Suppressor macrophage treated with lipopolysaccharide for 4 hours (primary cell): ENCODE measurements at places on chromosomes 12 and 14.

DNA sequence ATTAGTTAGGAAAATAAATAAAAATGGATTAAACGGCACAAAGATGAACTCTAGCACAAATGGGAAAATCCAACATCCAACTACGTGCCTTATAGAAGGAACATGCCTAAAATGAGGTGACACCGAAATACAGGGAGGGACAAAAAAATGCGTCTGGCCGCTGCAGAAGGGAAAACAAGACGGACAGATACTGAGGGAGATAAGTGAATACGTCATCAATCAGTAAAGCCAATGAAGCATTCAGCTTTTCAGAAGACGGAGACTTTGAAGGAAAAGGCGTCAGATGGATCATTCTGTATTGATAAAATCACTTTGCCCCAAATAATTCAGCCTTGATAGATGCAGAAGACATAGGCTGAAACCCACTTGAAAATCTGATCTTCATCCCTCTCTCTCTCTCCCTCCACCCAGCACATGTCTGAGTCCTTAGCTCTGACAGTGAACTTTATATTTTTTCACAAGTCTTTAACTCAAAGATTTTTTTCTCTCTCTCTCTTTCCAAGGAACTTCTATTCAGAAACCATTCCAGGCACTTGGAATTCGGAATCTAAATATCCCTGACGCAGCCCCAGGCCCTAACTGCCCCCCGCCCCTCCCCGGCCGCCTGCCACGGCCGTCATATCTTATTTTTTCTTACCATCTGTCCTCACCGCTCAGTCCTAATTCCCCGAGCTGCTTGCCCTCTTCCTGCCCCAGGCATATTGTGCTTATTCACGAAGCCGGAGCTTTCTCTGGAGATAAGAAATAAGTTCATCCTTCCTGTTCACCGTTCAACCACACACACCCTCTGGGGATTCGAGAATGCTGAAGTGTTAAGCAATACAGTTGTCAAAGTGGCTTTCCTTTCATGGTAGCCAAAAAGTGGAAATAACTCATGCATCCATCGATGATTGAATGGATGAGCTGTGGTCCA is 35.5 kb upstream of the RFLNA start:
- DNase-seq, result no peak

GRCh38 chr14:88129306-88130056 is 124.5 kb downstream of the GPR65 start:
- DNase-seq, result peak; percentile 89

GRCh38 chr12:92511786-92512185 is 191.0 kb upstream of the PLEKHG7 start:
- peak; percentile 73 for DNase-seq

DNA sequence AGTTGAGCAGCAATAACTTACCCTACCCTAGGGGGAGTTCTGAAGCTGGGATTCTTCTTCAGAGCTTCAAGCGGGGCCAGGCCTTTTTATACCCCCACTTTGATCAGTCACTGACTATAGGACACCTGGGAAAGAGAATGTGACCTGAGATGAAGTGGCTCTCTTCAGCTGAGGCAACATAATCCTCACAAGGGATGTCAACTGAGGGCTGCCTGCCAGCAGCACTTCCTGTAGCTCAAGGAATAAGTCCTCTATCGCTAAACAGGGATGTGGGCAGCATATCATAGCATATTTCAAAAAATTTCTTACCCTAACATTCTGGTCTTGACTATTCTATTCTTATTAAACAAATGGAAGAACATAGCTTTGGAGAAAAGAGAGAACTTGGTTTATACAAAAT is 17.4 kb downstream of the LGALS3 start:
- DNase-seq, result no peak

- no peak for DNase-seq
These were observed 127.6 kb downstream of the ANO6 start for GRCh38 chr12:45343269-45344051.

DNA sequence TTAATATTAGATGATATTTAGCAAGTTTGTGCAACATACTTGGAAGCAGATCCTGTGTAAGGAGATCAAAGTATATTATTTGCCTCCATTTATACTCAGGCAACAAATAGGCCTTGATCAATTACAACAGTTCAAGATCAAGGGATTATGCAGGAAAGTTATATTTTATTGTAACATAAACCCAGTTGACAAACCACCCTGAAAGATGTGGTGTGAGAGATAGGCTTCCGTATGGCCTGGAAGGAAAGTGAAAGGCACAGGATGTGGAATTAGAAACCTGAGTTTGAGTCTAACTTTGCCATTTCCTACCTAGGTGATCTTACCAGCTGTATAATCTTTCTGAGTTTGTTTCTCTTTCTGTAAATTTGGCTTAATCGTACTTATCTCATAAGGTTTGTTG is 284.1 kb downstream of the BMP4 start:
- no peak for DNase-seq
